SK-N-DZ (cell line): ENCODE measurements at places on chromosomes 12 and 14.
A peak's percentile ranks its signal among the peaks of the same experiment; 100 is the strongest.

DNA sequence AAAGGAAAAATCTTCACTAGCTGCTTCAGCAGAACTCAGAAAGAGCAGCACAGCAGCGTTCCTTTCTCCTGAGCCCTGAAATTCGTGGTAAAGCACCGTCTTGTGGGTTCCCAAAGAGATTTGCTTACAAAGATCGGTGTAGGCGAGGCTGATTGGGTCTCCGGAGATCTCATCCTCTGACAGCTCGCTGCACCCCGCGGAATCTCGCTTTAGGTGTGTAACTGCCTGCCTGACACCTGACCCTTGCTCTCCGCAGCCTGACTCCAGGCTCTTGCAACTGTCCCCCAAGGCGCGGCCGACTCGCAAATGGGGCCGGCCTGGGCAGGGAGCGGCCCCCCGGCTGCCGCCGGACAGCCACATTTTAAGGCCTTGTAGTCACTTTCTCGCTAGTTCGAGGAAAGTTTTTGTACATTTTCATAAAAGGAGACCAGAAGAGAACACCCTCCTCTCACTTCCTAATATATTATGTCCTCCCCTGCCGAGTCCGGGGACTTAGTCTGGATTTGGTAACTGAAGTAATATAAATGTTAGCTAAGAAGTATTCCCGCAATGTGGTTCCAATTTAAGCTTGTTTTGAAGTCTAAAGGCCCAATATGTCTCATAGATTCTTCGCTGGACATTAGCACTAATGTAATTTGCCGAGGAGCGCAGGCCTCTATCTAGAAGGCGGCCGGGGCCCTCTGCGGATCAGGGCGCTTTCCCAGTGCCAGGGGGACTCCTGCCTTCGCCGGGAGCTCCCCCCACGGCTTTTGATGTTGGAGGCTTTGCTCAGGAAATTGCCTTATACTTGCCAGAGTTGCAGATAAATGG is 177.3 kb upstream of the CDKN3 start:
- no peak for DNase-seq

GRCh38 chr12:17214929-17215328 is 609.0 kb upstream of the LMO3 start:
- DNase-seq, result no peak

GRCh38 chr12:92098594-92099380 is 46.9 kb downstream of the BTG1 start:
- no peak for DNase-seq

- DNase-seq, result peak; percentile 20
Observed at GRCh38 chr12:114241973-114242434, 163.9 kb downstream of the TBX5 start.

- DNase-seq, result no peak
Observed at GRCh38 chr12:19065223-19065622, 64.3 kb upstream of the PLEKHA5 start.

- no peak for DNase-seq
Observed at GRCh38 chr12:122474324-122474716, 26.4 kb downstream of the ZCCHC8 start.

- DNase-seq, result no peak
Observed at GRCh38 chr14:104531421-104532190, 48.0 kb upstream of the C14orf180 start.

DNA sequence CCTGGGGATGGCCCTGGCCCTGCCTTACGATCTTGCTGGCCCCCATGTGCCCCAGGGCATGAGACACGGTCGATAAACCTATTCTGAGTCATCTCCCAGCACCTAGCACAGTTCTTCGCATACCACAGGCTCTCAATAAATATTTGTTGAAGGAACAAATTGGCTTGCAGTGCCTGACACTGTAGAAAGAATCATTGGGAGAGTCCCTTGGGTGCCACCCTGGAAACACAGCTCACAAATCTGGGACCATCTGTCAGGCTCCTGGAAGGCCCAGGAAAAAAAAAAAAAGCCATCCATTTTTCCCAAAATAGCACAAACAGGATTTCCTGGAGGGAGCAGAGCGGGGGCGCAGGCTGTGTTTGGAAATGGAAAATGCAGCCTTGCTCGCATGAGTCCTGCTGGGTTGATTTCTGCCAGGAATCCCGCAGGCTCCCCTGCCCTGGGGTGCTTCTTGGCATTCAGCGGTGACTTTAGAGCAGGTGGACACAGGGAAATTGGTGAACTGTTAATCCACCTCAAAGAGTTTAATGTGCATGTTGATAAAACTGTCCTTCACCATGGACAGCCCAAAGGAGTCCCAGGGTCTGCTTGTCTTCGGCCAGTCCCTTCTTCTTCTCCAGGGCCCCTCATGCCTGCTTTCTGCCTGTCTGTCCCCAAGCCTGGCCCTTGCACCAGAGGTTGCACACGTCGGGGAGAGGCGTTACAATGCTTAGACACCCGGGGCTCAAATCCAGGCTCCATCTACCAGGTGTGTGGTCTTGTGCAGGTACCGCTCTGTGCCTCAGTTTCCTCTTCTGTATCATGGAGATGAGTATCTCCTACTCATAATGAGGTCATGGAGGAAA is 106.1 kb upstream of the RFLNA start:
- no peak for DNase-seq

DNA sequence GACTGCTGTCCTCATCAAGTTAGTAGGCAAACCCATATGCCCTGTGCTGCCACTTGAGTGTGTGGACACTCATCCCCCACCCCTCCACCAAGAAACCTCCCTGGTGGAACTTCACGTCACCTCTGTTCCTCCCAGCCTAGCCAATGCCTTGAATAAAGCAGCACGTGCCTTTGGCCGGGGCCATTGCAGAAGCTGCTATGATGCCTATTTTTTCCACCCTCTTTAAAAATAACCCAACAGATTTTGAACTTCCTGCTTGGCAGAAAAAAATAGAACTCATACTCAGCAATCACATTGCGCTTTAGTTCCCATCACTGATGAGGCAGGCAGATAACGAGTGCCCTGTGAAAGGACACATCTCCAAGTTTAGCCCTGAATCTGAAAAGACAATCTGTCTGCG is 23.1 kb upstream of the PWP1 start:
- DNase-seq, result no peak

GRCh38 chr14:96953875-96954185 is 156.6 kb downstream of the VRK1 start:
- DNase-seq, result no peak

- no peak for DNase-seq
Observed at GRCh38 chr12:108686780-108687179, 44.5 kb downstream of the CORO1C start.

- no peak for DNase-seq
Observed at GRCh38 chr12:43978556-43978955, 142.7 kb downstream of the TMEM117 start.

- DNase-seq, result peak; percentile 81
Observed at GRCh38 chr12:57124261-57124877, 3.9 kb upstream of the LRP1 start.

GRCh38 chr12:3302401-3303041 is 188.5 kb upstream of the PRMT8 start:
- DNase-seq, result no peak

GRCh38 chr14:71193663-71194062 is 286.4 kb downstream of the PCNX1 start:
- DNase-seq, result no peak

GRCh38 chr14:54310151-54310850 is 86.5 kb upstream of the CDKN3 start:
- no peak for DNase-seq

DNA sequence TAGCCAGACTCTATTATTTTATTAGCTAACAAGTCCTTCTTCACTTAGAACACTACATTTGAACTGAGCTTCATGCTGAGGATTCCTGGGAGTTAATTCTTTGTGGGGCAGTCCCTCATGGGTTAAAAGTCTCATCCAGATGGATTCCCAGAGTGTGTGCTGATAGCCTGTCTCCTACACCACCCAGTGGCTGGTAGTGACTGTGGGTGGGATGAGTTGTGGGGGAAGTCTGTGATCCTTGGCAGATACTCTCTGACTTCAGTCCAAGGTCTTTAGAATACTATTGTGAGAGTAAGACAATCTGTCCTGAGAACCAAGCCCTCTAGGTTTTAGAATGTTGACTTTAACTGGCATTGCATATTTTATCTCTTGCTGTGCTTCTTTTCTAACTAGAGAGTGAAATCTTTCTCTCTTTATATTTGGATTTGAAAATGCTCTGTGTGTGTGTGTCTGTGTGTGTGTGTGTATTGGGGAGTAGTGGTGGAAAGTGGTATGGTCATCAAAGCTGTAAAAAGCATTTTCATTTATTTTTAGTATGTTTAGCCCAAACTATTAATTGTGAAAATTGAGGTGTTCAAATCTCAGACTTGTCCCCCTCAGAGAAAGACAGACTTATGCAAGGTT is 37.3 kb downstream of the AKAP6 start:
- peak; percentile 10 for DNase-seq

- DNase-seq, result peak; percentile 42
Observed at GRCh38 chr12:62934239-62934798, 631 bp downstream of the PPM1H start.

DNA sequence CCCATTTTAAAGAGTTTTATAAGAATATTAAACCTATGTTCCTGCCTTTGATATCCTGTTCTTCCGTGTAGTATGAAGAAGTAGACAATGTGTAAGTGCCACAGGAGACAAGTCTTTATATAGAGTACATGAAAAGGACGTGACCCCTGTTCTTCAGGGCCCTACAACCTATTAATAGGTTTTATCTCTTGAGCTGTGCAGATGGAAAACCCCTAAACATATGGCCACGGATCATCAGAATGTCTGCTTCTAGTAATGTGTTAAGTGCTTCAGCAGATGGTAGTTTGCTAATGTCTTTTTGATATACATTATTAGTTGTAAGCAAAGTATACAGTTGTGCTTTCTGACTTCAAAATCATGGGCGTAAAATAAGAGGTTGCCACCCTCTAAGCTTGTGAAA is 228.5 kb downstream of the PTPRO start:
- peak; percentile 13 for DNase-seq

GRCh38 chr12:90939382-90939781 is 15.6 kb downstream of the CCER1 start:
- DNase-seq, result no peak

GRCh38 chr14:89377544-89377943 is 39.5 kb downstream of the FOXN3 start:
- no peak for DNase-seq

GRCh38 chr12:57240926-57241401 is 10.0 kb downstream of the STAC3 start:
- DNase-seq, result peak; percentile 79

- DNase-seq, result no peak
Observed at GRCh38 chr12:26966842-26967241, 28.6 kb downstream of the FGFR1OP2 start.

DNA sequence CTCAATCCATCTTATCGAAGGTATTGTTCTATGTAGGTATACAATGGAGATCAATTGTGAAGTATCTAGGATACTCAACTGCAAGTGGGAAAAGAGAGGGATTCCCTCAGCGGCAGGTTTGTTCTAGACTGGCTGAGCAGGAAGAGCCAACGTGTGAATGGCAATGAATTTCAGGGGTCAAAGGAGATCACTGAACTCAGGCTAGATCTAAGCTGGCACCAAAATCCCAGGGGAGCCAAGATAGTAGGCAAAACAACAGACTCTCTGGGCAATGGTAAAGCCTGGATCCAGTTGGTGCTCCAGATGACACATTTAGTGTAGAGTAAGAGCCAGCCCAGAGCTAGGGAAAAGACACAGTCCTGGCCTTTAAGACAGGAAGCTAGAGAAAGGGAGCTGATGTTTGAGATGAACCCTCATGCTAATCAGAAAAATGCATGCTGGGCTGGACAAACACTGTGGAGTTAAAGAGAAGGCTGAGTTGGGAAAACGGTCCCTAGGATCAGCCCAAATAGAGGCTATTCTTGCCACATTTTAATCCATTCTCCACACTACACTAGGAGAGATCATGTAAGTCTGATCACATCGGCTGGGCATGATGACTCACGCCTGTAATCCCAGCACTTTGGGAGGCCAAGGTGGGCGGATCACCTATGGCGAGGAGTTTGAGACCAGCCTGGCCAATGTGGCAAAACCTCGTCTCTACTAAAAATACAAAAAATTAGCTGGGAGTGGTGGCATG is 45.6 kb downstream of the EFCAB11 start:
- no peak for DNase-seq

DNA sequence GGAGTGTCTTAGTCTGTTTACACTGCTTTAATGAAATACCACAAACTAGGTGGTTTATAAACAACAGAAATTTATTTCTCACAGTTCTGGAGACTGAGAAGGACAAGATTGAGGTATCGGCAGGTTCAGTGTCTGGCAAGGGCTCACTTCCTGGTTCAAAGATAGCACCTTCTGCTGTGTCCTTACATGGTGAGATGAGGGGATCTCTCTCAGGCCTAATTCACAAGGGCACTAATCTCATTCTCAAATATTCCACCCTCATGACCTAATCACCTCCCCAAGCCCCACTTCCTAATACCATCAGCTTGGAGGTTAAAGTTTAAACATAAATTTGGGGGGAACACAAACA is 35.0 kb upstream of the PLEK2 start:
- no peak for DNase-seq

- DNase-seq, result no peak
Observed at GRCh38 chr12:106271575-106272505, 24.0 kb upstream of the CKAP4 start.

DNA sequence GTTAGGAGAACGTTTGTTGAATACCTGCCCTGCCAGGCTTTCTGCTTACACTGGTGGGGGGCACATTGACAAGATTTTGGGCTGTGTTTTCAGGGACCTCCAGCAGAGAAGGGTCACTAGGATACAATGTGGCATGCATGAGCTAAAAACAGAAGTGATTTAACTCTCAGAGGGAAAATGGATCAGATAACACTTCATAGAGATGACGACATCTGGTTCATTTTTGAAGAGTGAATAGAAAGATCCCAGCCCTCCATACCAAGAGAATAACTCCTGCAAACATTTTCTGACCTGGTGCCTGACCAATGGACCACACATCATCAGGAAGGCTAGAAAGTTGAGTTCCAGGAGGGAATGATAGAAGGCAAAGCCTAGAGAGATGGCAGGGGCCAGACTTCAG is 33.7 kb downstream of the CKB start:
- no peak for DNase-seq

DNA sequence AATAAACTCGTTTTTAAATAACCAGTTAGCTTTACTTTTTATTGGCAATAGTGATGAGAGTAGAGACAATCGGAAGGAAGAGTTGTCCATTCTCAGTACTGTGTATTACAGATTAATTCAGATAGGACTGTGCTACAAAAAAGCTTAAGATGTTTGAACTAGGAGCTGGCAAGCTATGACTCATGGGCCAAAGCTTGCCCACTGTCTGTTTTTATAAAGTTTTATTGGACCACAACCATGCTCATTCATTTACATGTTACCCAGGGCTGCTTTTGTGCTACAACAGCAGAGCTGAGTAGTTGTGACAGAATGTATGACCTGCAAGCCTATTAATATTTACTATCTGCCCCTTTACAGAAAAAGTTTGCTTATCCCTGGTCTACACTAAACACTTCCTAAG is 19.4 kb downstream of the GNS start:
- DNase-seq, result no peak
